ENCODE measurements at places on chromosomes 2 and 18. TPM values are rescaled to one million over a fixed set of nuclear protein-coding genes. Genes with fewer than 3 reads are reported as not detected.

ACKR3 gene
- total RNA-seq: 21.0 TPM

OTOS gene
- total RNA-seq: not detected

SCN7A gene
- total RNA-seq: 67.4 TPM

GPR35 gene
- total RNA-seq: 2.0 TPM

SRD5A2 gene
- not detected for total RNA-seq

ACADL gene
- 3.9 TPM for total RNA-seq

DNA sequence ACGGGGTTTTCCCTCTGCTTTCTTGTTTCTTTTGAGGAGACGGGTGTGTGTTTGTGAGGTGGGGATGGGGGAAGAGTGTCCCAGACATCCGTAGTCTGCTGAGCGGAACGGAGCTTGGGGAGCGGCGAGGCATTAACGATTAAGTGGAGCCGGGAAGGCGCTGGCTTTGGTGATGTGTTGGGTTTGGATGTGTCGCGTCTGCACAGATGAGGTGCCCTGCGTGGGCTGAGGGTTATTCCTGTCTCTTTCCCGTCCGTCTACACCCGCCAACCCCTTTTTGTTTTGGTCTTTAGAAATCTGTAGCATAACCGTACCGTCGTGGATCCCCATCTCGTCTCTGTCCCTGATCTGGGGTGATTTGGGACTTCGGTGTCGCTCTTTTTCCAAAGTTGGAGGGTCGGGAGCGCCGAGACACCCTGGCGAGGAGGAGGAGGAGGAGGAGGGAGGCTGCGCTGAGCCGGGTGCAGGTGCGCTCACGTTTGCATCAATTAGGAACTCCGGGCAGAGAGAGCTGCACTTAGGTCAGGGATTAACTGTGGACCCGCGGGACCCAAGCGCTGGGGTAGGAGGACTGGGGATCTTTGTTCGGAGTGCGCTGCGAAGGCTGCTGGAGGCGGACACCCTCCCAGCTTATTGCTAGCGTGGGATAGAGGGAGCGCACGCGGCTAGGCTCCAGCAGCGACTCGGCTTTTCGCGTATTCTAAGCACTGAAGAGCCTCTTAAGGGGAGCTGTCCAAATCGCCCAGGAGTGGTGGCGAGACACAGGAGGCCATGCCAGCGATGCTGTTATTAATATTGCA, 720.3 kb downstream of the DPP10 start:
- no peak for ATAC-seq

- no peak for ATAC-seq
These were observed 374.2 kb upstream of the HNMT start for GRCh38 chr2:137590102-137590501.

DNA sequence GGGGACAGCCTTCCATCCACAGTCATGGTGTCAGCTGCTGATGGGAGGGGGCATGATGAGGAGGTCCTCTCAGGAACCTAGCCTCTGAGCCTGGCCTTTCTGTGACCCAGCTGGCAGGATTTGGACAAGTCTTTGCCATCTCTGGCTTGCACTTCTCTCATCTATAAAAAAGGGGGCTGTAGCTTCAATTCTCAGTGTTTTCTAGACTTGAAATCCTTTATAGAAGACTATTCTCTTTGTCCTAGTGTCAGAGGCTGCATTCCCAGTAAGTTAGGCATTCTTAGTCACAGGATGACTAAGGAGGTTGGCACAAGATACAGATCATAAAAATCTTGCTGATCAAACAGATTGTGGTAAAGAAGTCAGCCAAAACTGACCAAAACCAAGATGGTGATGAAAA, 958.5 kb downstream of the CNTNAP5 start:
- ATAC-seq: no peak

Measured in gastroesophageal sphincter (tissue), 4 donors.